ENCODE measurements at places on chromosomes 7 and 10.

GRCh38 chr7:105297985-105298384, 90.7 kb downstream of the SRPK2 start:
- no peak for DNase-seq

GRCh38 chr10:124546957-124547646, 85.5 kb downstream of the LHPP start:
- DNase-seq, result no peak

DNA sequence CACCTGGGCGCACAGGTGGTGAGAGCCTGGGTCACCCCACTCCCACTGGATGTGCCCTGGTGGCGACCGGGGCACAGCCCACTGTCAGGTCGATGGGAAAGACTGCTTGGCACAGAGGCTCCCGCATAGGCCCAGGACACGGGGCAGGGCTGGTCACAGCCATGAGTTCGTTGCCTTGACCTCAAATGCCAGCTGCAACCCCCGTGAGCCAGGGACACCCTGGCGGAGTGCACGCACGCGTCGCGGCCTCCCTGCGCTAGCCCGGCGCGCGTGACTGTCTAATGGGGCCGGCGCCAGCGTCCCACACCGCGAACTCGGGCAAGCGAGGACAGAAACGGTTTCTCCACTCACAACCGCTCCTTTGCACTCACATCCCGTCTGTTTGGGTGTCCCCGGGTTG, 267.4 kb downstream of the USP6NL start:
- no peak for DNase-seq

DNA sequence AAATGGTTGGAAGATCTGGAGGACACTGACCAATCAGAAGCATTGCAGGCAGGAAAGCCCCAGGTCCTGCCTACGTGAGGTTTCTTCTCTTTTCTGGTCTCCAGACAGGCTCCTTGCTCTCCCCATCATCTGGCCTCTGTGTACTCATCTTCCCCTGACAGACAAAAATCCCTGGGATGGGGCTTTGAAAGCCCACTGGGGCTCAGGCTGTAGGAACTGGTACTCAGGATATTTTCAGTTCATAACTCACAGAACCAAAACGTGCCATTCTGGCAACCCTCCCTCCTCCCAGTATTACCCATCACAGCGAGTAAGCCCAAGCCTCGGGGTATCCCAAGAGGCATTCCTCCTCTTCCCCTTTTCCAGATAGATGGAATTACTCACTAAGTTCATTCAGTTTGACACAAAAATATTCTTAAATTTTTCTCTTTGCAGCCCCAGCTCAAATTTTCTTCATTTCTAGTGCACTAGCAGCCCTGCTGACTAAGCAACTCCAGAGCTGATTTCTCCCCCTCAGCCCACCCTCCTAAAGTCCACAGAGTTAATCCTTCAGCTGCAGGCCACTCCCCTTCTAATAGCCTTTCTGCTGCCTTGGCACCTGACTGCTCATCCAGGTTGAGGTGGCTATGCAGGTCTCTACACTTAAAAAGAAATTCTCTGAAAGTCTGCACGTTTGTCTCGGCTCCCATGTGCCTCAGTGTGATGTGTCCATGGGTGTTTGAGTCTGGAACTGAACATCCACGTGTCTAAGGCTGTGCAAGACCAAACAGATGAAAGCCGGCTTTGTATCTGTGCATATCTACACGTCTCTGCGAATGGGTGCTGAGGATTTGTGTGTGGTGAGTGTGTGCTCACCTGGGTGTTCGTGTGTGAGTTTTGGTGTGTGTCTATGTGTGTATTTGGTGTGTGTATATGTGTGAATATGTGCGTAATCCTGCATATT, 331.4 kb downstream of the CCSER2 start:
- no peak for DNase-seq

DNA sequence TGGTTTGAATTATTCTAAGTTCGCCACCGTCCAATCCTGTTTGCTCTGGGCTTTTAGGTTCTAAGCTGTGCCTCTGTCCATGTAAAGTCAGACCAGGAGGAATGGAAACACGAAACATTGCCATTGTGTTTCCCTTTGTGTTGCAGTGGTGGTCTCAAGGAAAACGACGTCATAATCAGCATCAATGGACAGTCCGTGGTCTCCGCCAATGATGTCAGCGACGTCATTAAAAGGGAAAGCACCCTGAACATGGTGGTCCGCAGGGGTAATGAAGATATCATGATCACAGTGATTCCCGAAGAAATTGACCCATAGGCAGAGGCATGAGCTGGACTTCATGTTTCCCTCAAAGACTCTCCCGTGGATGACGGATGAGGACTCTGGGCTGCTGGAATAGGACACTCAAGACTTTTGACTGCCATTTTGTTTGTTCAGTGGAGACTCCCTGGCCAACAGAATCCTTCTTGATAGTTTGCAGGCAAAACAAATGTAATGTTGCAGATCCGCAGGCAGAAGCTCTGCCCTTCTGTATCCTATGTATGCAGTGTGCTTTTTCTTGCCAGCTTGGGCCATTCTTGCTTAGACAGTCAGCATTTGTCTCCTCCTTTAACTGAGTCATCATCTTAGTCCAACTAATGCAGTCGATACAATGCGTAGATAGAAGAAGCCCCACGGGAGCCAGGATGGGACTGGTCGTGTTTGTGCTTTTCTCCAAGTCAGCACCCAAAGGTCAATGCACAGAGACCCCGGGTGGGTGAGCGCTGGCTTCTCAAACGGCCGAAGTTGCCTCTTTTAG, 46.3 kb upstream of the DMBT1 start:
- DNase-seq, result no peak

- no peak for DNase-seq
Observed at GRCh38 chr10:90912174-90912573, 8.7 kb downstream of the ANKRD1 start.

GRCh38 chr10:68987611-68988010, 992 bp upstream of the KIFBP start:
- DNase-seq, result no peak

DNA sequence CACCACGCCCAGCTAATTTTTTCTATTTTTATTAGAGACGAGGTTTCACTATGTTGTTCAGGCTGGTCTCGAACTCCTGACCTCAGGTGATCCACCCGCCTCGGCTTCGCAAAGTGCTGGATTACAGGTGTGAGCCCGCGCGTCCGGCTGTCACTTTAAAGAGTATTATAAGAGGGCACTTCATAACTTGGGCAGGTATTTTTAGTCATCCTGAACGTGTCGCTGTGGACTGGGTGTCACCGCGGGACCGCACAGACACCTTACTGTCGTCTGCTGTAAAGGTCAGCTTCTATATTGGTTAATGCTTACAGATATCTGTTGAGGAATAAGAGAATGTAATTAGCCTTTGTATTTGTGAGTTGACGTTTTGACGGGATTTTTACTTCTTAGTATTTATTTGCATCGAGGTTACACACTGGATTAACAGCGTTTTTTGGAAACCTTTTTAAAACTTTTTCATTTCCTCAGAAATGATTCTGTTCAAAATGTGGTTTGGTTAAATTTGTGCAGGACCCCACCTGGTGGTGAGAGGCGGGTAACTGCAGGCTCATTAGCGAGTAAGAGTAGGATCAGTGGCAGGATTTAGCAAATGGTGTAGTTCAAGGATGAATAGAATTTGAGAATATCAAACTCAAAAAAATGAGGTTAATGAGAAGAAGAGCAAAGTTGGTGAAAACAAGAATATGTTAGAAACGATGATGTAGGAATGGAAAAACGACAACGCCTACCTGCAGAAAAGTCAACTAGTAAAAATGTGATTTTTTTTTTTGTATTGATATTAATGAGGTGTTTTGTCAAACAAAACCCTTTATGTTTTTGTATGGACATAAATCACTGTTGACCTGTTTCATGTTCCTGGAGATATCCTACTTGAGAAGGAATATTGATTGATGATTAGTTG, 3.2 kb downstream of the DNAJB6 start:
- DNase-seq, result peak; percentile 61

- no peak for DNase-seq
Observed at GRCh38 chr7:76165973-76166403, 35.7 kb upstream of the SRRM3 start.

- no peak for DNase-seq
Observed at GRCh38 chr10:117366741-117367140, 8.5 kb downstream of the PDZD8 start.

- no peak for DNase-seq
Observed at GRCh38 chr7:138691178-138691577, 10.0 kb downstream of the SVOPL start.

All from tibial nerve (tissue), 4 donors.